Stimulated activated CD8-positive, alpha-beta memory T cell treated with anti-CD3 and anti-CD28 coated beads, Interleukin-4, amount 100 ng/mL, for 48 hours (primary cell): ENCODE measurements at places on chromosomes 7 and 10.

DNA sequence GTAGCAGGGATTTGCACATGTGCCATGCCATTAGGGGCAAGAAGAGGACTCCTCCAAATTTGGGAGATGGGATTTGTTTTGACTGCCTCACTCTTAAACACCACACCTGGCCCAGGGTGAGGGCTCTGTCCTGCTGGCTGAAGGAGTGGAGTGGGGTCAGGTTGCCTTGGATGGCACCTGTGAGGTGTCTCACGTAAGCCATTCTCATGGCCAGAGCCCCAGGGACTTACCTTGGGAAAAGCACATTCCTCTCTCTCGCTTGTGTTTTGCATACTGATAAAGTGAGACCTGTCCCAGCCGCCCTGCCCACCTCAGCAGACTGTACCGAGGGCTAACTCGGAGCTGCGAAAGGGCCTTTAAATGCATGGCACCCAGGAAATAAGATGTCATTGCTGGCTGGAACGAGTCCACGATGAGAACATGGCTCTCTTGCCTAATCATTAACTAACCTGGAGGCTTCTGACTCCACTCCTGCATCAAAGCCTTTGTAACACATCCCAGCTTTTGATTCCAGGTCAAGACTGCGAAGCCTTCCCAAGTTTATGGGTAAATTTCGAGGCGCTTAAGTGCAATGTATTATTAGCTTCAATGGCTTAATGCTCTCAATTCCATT, 184.0 kb upstream of the RNF32 start:
- no peak for DNase-seq

DNA sequence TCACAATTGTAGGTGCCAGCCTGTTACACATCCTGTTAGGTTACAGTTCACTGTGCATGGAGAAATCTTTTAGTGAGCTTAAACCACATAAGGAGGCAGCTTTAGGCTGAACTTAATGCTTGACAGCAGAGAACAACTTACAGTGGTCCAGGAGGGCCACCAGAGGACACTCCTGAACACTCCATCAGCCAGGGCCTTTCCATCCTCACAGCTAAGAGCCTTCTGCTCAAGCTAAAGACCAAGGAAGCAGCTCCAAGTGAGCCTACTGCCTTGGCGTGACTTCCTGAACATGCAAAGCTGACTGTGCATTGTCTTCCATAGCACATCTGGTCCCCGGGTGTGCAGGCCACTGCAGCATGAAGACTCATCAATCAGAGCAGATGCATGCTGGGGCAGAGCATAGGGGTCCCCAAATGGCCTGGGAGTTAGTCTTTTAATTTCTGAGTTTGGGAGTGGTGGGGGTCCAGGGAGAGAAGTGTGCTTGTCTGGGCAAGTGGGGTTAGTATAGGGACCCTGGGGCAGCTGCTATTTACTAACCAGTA, 105.0 kb downstream of the ZNF248 start:
- DNase-seq = no peak

DNA sequence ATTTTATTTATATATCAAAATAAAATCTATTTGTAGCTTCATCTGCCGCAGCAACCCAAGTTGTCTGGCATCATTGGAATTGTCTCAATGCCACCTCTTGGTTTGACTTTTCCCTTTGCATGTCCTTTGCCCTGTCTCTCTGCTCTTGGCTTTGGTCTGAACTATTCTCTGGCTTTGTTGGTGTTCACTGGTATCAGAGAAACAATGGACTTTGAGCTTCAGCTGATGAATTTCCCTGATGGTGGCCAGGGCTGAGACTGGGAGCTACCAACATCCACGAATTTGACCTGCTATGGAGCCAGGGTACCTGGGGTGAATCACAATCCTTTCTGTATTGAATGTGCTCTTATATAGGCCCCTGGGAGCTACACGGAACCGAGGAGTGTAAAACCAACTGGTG, 311.7 kb upstream of the KIAA1217 start:
- DNase-seq = no peak

- DNase-seq = no peak
These were observed 188.6 kb downstream of the MDFIC start for GRCh38 chr7:115110523-115110922.

- no peak for DNase-seq
These were observed 35.8 kb downstream of the MINDY3 start for GRCh38 chr10:15824498-15824897.

DNA sequence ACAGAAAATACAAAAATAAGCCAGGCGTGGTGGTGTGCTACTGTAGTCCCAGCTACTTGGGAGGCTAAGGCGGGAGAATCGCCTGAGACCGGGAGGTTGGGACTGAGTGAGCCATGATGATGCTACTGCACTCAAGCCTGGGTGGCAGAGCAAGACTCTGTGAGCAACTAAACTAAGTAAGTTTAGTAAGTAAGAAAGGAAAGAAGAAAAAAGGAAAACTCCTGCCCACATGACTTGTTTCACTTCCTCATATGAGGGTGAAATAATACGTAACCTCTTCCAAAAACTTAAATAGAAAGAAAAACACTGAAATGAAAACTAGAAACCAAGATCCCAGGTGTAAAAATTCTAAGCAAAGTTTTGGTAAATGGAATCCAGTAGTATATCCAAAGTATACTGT, 79.6 kb downstream of the LARP4B start:
- no peak for DNase-seq

DNA sequence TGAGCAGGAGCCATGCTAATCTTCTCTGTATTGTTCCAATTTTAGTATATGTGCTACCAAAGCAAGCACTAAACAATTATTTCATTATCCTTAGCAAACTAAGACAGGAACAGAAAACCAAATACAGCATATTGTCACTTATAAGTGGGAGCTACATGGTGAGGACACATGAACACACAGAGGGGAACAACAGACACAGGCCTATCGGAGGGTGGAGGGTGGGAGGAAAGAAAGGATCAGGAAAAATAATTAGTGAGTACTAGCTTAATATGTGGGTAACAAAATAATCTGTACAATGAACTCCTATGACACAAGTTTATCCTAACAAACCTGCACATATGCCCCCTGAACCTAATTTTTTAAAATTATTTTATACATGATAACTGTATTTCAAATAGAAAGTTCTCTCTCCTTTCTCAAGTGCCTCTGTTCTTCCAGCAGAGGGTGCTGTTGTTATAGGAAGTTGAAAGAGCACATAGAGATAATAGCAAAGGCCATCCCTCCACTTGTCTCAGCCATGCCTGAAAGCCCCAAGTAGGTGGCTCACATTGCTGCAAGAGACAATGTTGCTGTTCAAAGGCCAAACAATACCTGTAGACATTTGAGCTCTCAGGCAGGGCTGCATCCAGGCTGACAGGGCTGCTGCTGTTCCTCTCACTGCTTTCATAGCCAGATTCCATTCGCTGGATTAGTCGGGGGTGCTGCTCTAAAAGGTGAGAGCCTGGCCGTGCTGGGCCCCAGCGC, 33.4 kb upstream of the PPP3CB start:
- DNase-seq = peak; percentile 35

- no peak for DNase-seq
These were observed 22.8 kb upstream of the AGMO start for GRCh38 chr7:15584575-15584974.

- no peak for DNase-seq
These were observed 29.6 kb downstream of the RPS24 start for GRCh38 chr10:78063236-78063635.

DNA sequence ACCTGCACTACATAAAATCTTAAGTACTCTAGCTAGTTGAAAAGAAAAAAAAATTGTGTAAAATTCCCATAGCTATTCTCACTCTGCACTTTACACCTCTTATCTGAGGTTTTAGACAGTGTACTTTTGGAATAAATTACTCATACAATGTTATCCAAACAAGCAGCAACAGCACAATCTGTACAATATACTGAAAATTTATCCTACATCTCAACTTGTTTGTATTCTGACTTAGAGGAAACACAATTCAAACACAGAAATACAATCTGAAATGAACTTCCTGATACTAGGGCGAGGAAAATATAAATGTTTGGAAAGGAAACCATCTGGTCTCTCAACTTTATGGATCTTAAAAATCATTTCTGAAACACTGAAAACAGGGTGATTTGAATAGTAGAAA, 381.7 kb downstream of the THSD7A start:
- no peak for DNase-seq

DNA sequence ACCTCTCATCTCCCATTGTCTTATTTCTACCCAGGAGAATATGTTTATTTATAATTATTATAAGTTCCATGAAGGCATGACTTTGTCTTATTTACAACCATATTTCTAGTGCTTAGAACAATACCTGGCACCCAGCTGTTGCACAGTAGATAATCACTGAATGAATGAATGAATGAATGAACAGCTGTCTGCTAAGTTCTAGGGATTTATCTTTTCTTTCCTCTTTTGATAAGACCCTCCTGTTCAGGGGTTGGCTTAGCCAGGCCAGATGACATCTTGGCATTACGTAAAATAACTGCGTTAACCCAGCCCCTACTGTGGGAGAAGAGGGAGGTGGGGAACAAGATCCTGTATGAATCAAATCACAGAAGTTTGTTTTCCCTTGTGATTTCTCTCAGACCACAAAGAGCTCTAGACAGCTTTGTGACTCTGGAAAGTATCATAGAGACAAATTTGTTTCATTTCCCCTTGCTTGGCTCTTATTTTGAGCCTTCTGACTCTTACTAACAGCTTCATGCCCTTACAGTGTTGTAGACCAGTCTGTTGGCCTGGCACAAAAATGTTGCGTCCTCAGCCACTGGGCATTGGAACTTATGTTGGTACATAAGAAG, 8.4 kb downstream of the ZNF862 start:
- no peak for DNase-seq

DNA sequence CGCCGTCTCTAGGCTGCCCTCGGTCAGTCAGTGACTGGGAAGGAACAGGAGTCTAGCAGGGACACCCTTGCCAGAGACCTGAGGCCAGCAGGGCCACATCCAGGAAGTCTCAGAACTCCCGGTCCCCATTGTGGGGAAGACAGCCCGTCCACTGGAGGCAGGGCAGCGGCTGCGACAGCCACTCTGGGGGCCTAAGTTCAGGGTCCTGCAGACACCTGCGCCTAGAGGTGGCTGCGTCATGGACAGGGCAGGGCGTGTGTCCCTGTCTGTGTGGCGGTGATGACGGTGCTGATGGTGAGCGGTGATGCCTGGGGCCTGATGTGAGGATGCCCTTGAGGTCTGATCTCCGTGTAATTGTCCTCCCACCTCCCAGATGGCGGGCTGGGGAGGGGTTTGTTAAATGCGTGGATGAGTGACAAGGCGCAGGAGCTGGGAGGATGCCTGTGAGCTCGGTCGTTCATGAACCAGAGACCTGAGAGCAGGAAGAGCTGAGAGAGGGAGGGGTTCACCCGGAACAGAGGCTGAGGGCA, 537.9 kb upstream of the FOXK1 start:
- no peak for DNase-seq

GRCh38 chr10:103254538-103255325, 9.0 kb downstream of the RPEL1 start:
- peak; percentile 37 for DNase-seq

- DNase-seq = peak; percentile 9
These were observed 23.2 kb upstream of the RASSF4 start for GRCh38 chr10:44936314-44936975.

DNA sequence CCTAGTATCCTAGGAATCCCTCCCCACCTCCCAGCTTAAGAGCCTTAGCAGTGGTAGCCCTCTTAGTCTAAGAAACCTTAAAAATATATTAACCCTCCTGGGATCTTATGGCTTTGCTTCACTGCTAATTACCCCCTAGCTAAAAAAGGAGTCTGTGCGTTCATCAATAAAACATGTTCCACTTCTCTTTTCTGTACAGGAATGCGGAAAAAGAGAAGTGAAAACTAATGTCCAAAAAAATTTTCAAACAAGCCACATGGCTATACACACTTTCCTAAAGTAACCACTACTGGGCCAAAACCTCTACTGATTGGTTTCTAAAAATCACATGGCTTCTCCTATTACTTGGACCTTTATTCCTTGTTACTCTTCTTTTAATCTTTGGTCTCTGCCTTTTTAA, 667.1 kb upstream of the LRRTM3 start:
- no peak for DNase-seq

DNA sequence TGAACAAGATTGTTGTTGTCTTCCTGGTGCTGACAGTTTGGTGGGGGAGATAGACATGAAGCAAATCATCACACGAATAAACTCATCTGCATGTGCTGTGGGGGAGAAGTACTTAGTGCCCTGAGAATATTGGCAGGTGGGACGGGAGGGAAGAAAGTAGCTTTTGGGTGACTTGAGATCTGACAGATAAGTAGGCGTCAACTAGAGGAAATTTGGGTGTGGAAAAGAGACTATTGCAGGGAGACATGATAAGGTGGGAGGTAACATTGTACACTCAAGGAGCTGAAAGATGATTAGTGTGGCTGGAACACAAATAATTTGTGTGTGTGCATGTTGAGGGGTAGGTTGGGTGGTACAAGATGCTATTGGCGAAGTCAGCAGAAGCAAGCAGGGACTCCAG, 30.1 kb downstream of the CNNM2 start:
- no peak for DNase-seq

DNA sequence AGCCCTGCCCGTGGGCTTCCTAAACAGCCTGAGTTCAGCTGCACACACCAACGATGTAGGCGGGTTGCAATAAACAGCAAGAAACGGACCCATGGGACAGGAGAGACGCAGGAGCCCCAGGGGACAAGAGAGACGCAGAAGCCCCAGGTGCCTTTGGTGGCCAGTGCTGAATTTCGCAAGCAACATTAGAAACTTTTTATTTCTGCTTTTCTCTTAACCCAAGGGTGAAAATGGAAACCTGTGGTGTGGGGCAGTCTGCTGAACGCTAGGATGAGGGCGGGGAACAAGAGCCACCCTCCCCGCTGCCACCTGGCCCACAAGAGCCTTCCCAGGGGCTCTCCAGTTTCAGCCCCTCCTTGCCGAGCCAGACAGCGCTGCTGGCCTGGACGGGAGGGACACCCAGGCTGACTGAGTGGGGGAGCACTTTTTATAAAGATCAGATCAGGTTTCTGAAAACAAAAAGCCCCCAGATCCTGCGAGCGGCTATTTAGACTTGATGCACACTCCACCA, 20.0 kb upstream of the GPR146 start:
- DNase-seq = no peak

- no peak for DNase-seq
These were observed 46.2 kb downstream of the SEM1 start for GRCh38 chr7:96663457-96663856.

DNA sequence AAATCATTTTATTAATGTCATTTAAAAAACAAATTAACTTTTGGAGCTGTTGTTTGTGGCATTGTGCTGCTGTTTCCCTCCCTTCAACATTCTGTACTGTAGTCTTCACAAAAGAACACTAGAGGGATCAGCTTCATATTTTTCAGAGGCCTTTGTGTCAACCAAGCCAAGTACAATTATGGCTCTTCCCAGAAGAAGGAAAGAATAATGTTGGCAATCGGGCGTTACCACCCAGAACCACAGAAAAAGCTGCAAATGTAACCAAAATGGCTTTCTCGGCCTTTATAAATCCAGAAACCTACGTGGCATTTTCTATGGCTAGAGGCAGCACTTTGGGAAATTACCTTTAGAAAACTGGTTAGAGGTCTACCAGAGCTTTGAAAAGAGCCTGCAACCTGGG, 98.8 kb upstream of the COL1A2 start:
- DNase-seq = no peak
